ENCODE measurements at places on chromosomes 11 and 22. TPM values are rescaled to one million over a fixed set of nuclear protein-coding genes. Genes with fewer than 3 reads are reported as not detected.

The PTPRCAP gene
- total RNA-seq, result 3.5 TPM

The PRAME gene
- not detected for total RNA-seq

The DUSP18 gene
- total RNA-seq, result 2.7 TPM

The FREY1 gene
- total RNA-seq, result not detected

The LGALS1 gene
- total RNA-seq, result 58.7 TPM

The ZNF280B gene
- total RNA-seq, result 5.7 TPM

The CARD18 gene
- not detected for total RNA-seq

The UPK3A gene
- total RNA-seq, result 0.89 TPM

The CDKN1C gene
- 23.5 TPM for total RNA-seq

DNA sequence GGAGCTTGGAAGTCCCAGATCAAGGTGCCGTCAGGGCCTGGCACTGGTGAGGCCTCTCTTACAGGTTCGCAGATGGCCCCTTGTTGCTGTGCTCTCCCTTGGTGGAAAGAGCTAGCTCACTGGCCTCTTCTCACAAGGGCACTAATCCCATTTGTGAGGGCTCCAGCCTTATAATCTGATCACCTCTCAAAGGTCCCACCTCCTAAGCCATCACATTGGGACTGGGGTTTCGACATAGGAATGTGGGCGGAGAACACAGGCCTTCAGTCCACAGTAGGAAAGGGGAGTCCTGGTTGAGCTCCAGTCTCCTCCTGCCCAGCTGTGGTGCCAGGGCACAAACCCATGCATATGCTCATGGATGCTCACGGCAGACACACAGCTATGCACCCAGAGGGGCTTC, 14.0 kb upstream of the LRRC32 start:
- H3K27me3 ChIP-seq, result no peaks in the 10 kb centered on the region

DNA sequence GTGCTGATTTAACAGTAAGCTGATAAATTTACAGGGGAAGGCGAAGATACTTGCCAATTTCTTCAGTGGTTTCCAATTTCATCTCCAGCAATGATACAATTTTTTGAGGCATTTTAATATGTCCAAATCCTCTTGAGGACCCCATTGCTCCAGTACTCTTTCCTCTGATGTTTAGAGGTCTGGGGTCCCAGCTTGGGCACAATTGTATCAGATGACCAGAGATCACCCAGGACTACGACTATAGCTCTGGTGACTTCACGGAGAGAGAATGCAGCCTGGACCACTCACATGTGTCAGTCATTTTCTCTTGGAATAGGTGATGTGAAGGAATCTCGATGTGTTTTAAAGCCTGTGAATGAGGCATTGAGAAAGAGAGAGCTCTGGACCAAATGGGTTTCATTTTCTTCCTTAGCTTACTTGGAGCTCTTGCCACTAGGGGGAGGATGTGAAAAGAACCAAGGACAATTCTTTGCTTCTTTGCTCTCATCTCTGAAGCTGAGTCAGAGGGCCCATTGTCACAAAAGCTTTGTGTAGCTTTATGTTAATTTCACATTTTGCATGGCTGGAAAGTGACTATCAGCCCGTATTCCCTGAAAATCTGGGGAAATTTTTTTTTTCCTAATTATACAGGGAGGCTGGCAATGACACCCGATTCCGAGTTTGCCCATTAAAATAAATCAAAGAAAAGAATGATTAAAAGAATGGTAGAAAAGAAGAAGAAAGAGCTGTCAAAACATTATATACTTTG, 6.7 kb upstream of the CCDC90B start:
- no peaks in the 10 kb centered on the region for H3K4me1 ChIP-seq
- H3K4me3 ChIP-seq, result no peak overlapping the region
- no peaks in the 10 kb centered on the region for H3K27me3 ChIP-seq
- DNase-seq, result peak; percentile 95
- H3K36me3 ChIP-seq, result no peaks in the 10 kb centered on the region
- H3K27ac ChIP-seq, result no peak overlapping the region

DNA sequence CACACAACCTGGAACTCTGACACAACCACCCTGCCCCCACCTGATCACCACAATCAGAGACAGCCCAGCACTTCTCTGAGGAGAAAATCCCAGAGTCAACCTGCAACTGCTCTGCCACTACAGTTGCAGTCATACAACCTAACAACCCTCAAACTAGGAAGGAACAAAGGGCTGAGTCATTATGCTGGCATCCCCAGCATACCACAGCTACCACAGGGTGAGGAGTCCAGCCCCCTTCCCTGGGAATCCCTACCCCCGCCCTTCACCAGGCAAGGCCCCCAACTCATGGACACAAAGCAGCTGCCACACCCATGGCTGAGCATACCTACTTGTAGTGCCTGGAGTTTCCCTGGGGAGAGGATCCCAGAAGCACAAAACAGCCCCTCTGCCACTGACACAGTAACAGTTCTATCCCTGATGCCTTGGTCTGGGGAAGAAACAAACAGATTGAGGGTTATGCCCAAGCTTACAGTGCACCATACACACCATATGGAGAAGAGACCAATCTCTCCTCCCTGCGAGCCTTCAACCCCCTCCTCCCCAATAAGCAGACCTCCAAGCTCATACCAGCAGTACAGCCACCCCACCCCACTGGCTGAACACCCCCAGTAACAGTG, 68.5 kb upstream of the C11orf58 start:
- no peaks in the 10 kb centered on the region for H3K4me1 ChIP-seq
- peak; percentile 55 for DNase-seq
- H3K27ac ChIP-seq, result no peak overlapping the region
- no peaks in the 10 kb centered on the region for H3K27me3 ChIP-seq

- H3K4me1 ChIP-seq, result no peaks in the 10 kb centered on the region
- no peak overlapping the region for H3K4me3 ChIP-seq
- H3K27me3 ChIP-seq, result peaks cover 4% of the 10 kb centered on the region
Measured at GRCh38 chr22:23485490-23485889, 94.6 kb downstream of the IGLL1 start.

- H3K27me3 ChIP-seq, result no peaks in the 10 kb centered on the region
- no peaks in the 10 kb centered on the region for H3K4me1 ChIP-seq
- no peak overlapping the region for H3K27ac ChIP-seq
- H3K36me3 ChIP-seq, result no peaks in the 10 kb centered on the region
Measured at GRCh38 chr22:17648569-17648968, 10.0 kb downstream of the BCL2L13 start.

DNA sequence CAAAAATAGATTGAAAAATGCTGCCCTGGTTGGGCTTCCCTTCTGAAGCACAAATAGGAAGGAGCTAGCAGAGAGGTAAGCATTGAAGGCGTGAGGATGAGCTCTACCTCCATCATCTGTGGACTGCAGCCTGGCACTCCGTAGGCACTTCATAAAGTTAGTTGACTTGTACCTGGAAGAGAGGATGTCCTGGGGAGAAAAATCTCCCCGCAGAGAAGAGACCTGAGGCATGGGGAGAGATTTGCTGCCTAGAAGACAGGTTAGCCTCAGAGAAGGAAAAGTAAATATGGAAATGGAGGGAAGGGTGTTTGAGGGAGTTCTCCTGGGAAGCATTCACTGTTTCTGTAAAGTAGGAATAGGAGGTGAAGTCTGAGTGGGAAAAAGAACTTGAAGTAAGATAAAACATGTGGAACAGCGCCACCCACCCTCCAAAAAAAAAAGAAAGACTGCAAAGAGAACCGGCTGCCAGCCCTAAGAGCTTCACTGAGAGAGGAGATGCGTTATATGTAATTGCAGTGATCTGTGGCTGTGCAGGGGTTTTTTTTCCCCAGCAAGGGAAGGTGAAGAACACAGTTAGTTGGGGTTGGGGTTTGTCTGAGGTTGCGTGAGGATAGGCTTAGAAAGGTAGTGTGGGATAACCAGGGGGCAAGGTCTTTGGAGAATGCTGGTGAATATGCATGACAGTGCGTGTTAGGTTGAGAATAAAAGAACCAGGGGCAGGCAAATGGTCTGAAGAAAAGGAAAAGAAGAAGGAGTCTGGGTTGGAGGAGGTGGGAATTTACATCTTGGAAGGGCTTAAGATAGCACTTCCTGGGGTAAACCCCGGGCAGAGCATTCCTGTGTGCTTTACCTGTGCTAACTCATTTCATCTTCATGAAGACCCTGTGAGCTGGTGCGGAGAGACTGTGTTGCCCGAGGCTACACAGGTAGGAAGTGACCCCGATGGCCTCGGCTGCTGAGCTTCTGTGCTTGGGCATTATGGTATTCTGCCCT, 16.0 kb downstream of the TNRC6B start:
- H3K4me3 ChIP-seq, result peak overlapping the region; percentile 45
- no peaks in the 10 kb centered on the region for H3K27me3 ChIP-seq
- DNase-seq, result peak; percentile 94

GRCh38 chr11:2652333-2653197, 47.2 kb downstream of the KCNQ1OT1 start:
- no peak for DNase-seq
- peaks cover 98% of the 10 kb centered on the region for H3K27me3 ChIP-seq
- H3K27ac ChIP-seq, result no peak overlapping the region
- no peaks in the 10 kb centered on the region for H3K4me1 ChIP-seq
- peaks cover 17% of the 10 kb centered on the region for H3K36me3 ChIP-seq

DNA sequence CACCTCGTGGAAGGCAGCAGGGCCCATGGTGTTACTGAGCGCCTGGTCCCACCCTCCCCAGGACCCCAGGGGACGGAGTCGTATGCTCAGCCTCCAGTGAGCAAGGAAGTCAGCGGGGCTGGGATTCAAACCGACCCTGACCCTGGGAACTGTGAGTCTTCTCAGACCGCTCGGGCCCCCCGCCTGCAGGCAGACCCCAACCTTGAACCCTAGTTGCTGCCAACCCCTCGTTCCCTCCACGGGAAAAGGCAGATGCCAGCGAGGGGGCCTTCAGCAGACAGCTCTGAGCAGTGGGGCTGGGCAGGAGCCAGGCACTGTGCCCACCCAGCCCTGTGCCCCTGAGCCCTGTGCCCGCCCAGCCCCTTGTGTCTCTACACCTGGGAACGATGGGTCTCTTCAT, 6.4 kb downstream of the SLC16A8 start:
- no peak for DNase-seq
- peaks cover 12% of the 10 kb centered on the region for H3K4me1 ChIP-seq
- no peaks in the 10 kb centered on the region for H3K36me3 ChIP-seq
- H3K4me3 ChIP-seq, result no peak overlapping the region
- peaks cover 34% of the 10 kb centered on the region for H3K27me3 ChIP-seq

- no peak for DNase-seq
- H3K4me1 ChIP-seq, result peaks cover 16% of the 10 kb centered on the region
- H3K27me3 ChIP-seq, result no peaks in the 10 kb centered on the region
- no peak overlapping the region for H3K4me3 ChIP-seq
- H3K27ac ChIP-seq, result peak overlapping the region; percentile 81
- peaks cover 18% of the 10 kb centered on the region for H3K36me3 ChIP-seq
Measured at GRCh38 chr11:8693555-8693954, 11.0 kb downstream of the RPL27A start.

GRCh38 chr22:29306835-29307595, 565 bp downstream of the GAS2L1 start:
- H3K36me3 ChIP-seq, result no peaks in the 10 kb centered on the region
- peak; percentile 93 for DNase-seq
- H3K27ac ChIP-seq, result peak overlapping the region; percentile 84
- peak overlapping the region; percentile 88 for H3K4me3 ChIP-seq

GRCh38 chr22:27850000-27850521, 48.5 kb upstream of the MN1 start:
- H3K27ac ChIP-seq, result peak overlapping the region; percentile 92
- H3K36me3 ChIP-seq, result peaks cover 20% of the 10 kb centered on the region
- H3K4me3 ChIP-seq, result no peak overlapping the region

- peak; percentile 82 for DNase-seq
- H3K4me1 ChIP-seq, result no peaks in the 10 kb centered on the region
- H3K27me3 ChIP-seq, result no peaks in the 10 kb centered on the region
Measured at GRCh38 chr11:68780829-68781228, 29.5 kb upstream of the TESMIN start.

GRCh38 chr11:76738618-76739240, 44.4 kb upstream of the TSKU start:
- no peaks in the 10 kb centered on the region for H3K27me3 ChIP-seq
- no peaks in the 10 kb centered on the region for H3K36me3 ChIP-seq
- no peak for DNase-seq
- peaks cover 14% of the 10 kb centered on the region for H3K4me1 ChIP-seq
- no peak overlapping the region for H3K4me3 ChIP-seq

- peaks cover 91% of the 10 kb centered on the region for H3K27me3 ChIP-seq
- no peaks in the 10 kb centered on the region for H3K36me3 ChIP-seq
- no peak for DNase-seq
- no peak overlapping the region for H3K27ac ChIP-seq
- H3K4me1 ChIP-seq, result no peaks in the 10 kb centered on the region
Measured at GRCh38 chr22:50600967-50601668, 525 bp downstream of the MAPK8IP2 start.

GRCh38 chr22:19868773-19869471, 14.2 kb upstream of the GNB1L start:
- no peak overlapping the region for H3K27ac ChIP-seq
- no peaks in the 10 kb centered on the region for H3K27me3 ChIP-seq
- H3K4me1 ChIP-seq, result no peaks in the 10 kb centered on the region
- no peaks in the 10 kb centered on the region for H3K36me3 ChIP-seq

DNA sequence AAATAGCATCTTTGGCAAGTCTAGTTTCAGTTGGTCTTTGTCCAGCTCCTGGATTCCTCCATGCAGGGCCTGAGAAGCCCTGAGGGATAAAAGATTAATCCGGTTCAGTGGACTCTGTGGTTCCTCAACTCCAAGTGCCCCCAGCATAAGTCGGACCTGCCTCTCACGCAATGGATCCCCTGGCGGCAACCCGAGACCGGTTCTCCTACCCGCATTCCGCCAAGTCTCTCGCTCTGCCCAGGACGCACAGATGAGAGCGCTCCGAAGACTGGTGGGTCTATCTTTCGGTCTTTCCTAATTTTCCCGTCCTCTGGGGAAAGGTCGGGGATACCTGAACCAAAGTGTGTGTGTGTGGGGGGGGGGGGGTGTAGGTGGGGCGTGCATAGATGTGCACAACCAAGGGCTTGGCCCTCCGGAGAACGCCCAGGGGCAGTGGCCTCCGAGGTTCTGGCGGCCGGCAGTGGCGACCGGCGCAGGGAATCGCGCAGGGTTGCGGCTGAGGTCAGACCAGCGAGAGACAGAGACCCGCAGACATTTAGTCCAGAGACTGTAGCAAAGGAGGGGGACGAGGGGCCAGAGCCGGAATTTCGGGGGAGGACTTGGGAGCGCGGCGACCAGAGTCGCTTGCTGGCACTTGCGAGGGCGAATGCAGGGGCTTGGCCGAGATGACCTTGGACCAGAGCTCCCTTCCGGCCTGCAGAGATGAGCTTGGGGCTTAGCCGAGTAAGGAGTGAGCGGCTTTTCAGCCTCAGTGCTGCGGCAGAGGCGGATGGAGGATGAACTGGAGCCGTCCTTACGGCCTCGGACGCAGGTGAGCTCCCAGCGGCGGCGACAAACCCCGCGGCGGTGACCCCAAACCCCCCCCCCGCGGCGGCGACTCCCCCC, 712 bp upstream of the SLC2A11 start:
- peak overlapping the region; percentile 75 for H3K4me3 ChIP-seq
- no peaks in the 10 kb centered on the region for H3K36me3 ChIP-seq
- H3K4me1 ChIP-seq, result peaks cover 11% of the 10 kb centered on the region
- no peaks in the 10 kb centered on the region for H3K27me3 ChIP-seq
- peak; percentile 83 for DNase-seq

DNA sequence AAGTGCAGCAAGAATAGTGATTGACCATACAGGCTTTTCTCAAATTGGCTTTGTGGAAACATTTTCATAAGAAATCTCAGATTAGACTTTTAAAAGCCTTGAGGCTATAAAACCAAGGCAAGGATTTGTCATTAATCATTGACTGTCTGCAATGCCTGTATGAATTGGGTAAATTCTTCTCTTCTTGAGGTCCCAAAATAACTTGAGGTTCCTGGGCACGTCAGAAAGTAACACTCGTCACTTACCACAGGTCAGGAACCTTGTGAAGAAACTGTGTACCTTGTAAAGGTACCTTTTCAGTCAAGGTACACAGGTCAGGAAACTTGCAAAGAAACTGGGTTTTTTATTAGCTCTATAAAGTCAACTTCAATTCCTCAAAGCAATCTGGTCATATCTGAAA, 43.3 kb upstream of the SORL1 start:
- H3K4me1 ChIP-seq, result peaks cover 34% of the 10 kb centered on the region
- H3K27me3 ChIP-seq, result no peaks in the 10 kb centered on the region
- H3K27ac ChIP-seq, result peak overlapping the region; percentile 93
- DNase-seq, result no peak

All from GM23338 (cell line).